ENCODE measurements at places on chromosomes 6 and 20. TPM values are rescaled to one million over a fixed set of nuclear protein-coding genes. Genes with fewer than 3 reads are reported as not detected.

The SSTR4 gene
- not detected for total RNA-seq

The TGM3 gene
- not detected for total RNA-seq

The HEY2 gene
- 2.5 TPM for total RNA-seq

The ELOVL4 gene
- 0.47 TPM for total RNA-seq

The CALHM6 gene
- total RNA-seq: 3.9 TPM

The COL19A1 gene
- total RNA-seq: 2.5 TPM

The BMP7 gene
- 23.9 TPM for total RNA-seq

The UBR2 gene
- 26.8 TPM for total RNA-seq

The BRD2 gene
- total RNA-seq: 97.5 TPM

The RNF182 gene
- 0.21 TPM for total RNA-seq

The DCBLD1 gene
- total RNA-seq: 8.2 TPM

The HLA-DRB5 gene
- total RNA-seq: 27.1 TPM

The BTNL2 gene
- not detected for total RNA-seq
